ENCODE measurements at places on chromosomes 16 and 17.

- DNase-seq, result no peak
Observed at GRCh38 chr17:59376506-59376905, 45.1 kb downstream of the YPEL2 start.

- DNase-seq, result no peak
Observed at GRCh38 chr17:81831563-81831956, 1.5 kb downstream of the MCRIP1 start.

- DNase-seq, result no peak
Observed at GRCh38 chr16:6012716-6013115, 915.1 kb upstream of the EEF2KMT start.

- no peak for DNase-seq
Observed at GRCh38 chr16:46717692-46718091, 28.2 kb downstream of the ORC6 start.

DNA sequence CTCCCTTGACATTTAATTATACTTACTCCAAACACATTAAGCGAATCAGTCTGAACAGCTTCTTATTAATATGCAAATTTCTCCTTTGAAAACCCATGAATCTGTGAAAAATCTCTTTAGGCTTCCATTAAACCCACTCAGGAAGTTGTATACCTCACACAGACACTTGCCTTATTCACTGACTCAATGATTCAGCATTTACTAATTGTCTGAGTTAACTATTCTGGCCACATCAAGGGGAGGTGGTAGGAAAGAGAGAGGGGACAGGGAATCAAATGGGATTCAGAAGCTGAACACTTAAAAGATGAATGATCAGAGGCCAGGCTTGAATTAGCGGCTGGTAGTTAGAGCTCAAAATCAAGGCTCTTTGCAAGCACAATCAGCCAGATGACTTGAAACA lies 70.0 kb downstream of the HS3ST3A1 start:
- no peak for DNase-seq

GRCh38 chr16:81424771-81425170 lies 19.8 kb upstream of the CMIP start:
- DNase-seq, result no peak

GRCh38 chr17:4023220-4023619 lies 59.0 kb upstream of the ATP2A3 start:
- DNase-seq, result no peak

DNA sequence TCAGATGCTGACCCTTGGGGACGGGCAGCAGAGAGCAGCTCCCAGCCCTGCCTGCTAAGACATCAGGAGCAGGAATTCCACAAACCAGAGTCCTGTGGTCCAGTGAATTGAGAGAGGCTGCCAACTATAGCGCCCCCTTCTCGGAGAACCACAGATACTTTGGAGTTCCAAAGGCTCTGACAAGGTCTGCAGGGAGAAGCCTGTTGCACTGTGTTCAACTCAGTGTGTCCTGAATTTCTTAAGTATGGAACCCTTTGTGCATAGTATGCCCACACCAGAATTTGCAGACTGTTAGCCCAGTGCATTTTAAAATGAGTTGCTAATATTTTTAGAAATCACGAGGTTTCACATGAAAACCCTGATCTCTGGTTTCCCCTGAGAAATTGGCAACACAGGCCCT lies 223.4 kb downstream of the KATNIP start:
- no peak for DNase-seq

DNA sequence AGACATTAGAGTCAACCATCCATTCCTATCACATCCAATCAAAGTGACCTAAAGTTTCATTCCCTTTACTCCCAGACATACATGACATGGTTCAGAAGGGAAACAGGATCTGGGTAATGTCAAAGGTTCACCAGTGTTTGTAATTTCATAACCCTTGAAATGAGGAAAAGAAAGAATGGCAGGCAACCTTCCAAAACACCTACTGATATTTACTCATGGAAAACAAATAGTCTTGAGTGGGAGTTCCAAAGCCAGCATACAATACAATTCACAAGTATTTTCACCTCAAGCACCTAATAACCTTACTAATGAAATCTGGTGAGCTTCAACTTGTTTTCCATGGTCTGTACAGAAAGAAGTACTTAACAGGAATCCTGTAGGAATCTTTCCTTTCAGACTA lies 72.5 kb upstream of the AXIN2 start:
- no peak for DNase-seq

DNA sequence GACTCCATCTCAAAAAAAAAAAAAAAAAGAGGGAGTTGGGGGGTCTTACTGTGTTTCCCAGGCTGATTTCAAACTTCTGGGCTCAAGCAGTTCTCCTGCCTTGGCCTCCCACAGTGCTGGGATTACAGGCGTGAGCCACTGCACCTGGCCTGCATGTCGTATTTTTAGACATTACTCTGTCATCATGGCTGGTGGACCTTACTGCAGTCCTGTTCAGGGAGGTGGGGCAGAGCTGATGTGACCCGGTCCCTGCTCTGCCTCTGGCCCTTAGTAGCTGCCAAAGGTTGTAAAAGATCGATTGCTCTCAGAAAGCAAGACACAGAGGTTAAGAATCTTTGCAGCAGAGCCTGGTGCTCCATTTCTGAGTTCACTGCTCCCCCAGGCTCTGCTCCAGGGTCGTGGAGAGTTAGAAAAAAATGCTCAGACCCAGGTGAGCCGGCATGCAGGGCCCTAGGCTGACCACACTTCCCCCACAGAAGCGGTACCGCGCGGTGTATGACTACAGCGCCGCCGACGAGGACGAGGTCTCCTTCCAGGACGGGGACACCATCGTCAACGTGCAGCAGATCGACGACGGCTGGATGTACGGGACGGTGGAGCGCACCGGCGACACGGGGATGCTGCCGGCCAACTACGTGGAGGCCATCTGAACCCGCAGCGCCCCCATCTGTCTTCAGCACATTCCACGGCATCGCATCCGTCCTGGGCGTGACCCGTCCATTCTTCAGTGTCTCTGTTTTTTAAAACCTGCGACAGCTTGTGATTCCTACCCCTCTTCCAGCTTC lies 7.1 kb upstream of the LASP1NB start:
- DNase-seq, result no peak

DNA sequence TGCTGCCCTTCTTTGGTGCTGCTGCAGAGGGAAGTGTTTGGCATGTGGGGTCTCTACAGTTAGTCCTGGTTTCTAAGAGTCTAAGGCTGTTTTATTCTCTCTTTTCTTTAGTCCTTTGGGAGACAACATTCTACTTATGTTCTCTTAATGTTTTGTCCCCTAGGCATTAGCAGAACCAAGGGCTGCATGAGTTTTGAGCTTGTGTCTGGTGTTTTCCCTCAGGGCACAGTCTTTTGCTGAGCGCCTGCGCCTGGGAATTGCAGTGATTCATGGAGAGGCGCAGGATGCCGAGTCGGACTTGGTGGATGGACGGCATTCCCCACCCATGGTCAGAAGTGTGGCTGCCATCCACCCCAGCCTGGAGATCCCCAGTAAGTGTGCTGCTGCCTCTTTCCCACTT lies 41.1 kb upstream of the SLC5A10 start:
- no peak for DNase-seq

GRCh38 chr17:20116683-20117309 lies 107.6 kb downstream of the SPECC1 start:
- DNase-seq, result no peak

- no peak for DNase-seq
Observed at GRCh38 chr17:48051283-48051682, 3.1 kb downstream of the NFE2L1 start.

- no peak for DNase-seq
Observed at GRCh38 chr17:32458371-32458770, 14.1 kb downstream of the PSMD11 start.

GRCh38 chr16:1436731-1437355 lies 6.0 kb downstream of the PERCC1 start:
- DNase-seq, result no peak

GRCh38 chr16:2252806-2253148 lies 1.4 kb upstream of the ECI1 start:
- no peak for DNase-seq
